Vagina (tissue), 2 donors: ENCODE measurements at places on chromosomes 6 and 20.
A peak's percentile ranks its signal among the peaks of the same experiment; 100 is the strongest.

GRCh38 chr6:34386316-34387137 lies 5.9 kb downstream of the NUDT3 start:
- H3K4me3 ChIP-seq = no peak overlapping the region
- DNase-seq = no peak
- peaks cover 79% of the 10 kb centered on the region for H3K4me1 ChIP-seq
- H3K36me3 ChIP-seq = no peaks in the 10 kb centered on the region

GRCh38 chr6:26392932-26393636 lies 9.0 kb upstream of the BTN3A1 start:
- no peak overlapping the region for H3K27ac ChIP-seq
- no peaks in the 10 kb centered on the region for H3K36me3 ChIP-seq
- H3K4me1 ChIP-seq = no peaks in the 10 kb centered on the region
- DNase-seq = no peak
- no peaks in the 10 kb centered on the region for H3K27me3 ChIP-seq
- no peak overlapping the region for H3K4me3 ChIP-seq

DNA sequence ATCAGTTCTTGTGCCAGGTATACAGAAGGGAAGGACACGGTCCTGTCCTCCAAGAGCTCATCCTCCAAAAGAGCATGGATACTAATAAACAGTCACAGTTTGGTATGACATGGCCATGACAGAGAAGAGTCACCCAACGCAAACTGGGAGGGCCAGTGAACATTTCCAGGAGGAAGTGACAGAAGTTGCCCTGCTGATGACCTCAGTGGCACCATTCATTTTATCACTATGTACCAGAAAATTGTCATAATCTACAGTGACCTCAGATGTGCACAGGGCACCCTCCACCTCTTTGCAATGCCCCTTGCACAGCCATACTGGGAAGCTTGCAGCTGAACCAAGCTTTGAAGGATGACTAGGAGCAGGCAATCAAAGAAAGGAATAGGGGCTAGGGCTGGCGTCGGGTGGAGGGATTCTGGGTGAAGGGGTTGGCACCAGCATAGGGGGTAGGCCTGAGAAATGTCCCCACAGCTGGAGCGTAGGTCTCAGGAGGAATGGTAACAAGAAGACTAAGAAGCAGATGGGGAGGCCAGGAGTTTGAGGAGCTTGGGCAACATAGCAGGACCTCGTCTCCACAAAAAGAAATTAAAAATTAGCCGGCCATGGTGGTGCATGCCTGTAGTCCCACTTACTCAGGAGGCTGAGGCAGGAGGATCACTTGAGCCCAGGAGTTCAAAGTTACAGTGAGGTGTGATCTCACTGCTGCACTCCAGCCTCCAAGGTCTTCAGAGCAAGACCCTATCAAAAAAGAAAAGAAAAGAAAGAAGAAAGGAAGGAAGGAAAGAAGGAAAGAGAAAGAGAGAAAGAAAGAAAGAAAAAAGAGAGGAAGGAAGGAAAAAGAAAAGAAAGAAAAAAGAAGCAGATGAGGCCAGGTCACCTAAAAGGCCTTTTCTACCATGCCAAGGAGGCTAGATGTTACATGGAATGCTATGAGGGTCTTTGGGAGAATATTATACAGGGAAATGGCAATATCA lies 65.3 kb upstream of the SNX9 start:
- H3K4me3 ChIP-seq = no peak overlapping the region
- H3K27me3 ChIP-seq = no peaks in the 10 kb centered on the region
- DNase-seq = no peak
- peak overlapping the region; percentile 90 for H3K27ac ChIP-seq
- H3K36me3 ChIP-seq = no peaks in the 10 kb centered on the region

DNA sequence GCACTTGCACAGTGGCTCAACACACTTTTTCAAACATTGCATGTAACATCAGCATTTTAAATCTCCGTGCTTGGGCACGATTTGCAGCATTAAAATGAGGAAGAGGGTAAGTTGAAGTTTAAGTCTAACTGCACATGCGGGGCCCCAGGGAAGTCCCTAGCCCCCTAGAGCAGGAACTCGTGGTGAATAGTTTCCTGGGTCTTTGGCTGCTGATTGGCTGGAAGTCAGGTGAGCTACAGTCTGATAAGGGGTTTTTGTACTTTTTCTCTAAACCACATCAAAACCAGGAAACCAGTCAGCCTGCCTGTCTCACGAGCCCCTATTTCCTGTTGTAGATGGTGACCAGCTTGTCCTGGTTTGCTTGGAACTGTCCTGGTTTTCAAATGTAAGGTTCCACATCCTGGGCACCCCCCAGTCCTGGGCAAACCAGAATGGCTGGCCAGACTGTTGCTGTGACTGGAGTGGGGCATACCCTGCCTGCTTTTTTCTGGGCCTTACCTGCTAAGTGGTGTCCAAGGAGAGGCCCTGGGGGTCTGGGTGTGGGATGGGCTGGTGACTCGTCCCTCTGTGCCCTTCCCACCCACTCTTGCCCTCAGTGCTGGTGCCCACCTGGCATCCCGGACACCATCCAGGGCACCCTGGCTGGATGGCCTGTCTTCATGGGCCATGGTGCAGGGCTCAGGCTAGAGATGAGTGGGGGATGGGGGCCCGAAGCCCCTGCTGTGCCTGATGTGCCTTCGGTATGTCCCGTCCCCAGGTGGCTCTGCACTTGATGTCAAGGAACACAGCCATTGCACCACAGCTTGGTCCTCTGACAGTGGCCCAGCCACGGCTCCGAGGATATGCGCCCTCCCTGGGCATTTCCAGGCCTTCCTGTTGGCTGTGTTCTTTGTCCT lies 31.8 kb downstream of the SUN5 start:
- H3K27me3 ChIP-seq = no peaks in the 10 kb centered on the region
- H3K4me1 ChIP-seq = no peaks in the 10 kb centered on the region
- H3K36me3 ChIP-seq = no peaks in the 10 kb centered on the region
- DNase-seq = no peak
- no peak overlapping the region for H3K4me3 ChIP-seq

- peaks cover 5% of the 10 kb centered on the region for H3K4me1 ChIP-seq
- H3K4me3 ChIP-seq = no peak overlapping the region
- no peak overlapping the region for H3K27ac ChIP-seq
Observed at GRCh38 chr6:37650071-37650481, 47.6 kb downstream of the MDGA1 start.

- H3K27ac ChIP-seq = peak overlapping the region; percentile 47
- no peaks in the 10 kb centered on the region for H3K36me3 ChIP-seq
- H3K27me3 ChIP-seq = no peaks in the 10 kb centered on the region
- no peak for DNase-seq
Observed at GRCh38 chr6:140462453-140463311, 1088.2 kb upstream of the CITED2 start.
